ENCODE measurements at places on chromosomes 16 and 17. TPM values are rescaled to one million over a fixed set of nuclear protein-coding genes. Genes with fewer than 3 reads are reported as not detected.

DNA sequence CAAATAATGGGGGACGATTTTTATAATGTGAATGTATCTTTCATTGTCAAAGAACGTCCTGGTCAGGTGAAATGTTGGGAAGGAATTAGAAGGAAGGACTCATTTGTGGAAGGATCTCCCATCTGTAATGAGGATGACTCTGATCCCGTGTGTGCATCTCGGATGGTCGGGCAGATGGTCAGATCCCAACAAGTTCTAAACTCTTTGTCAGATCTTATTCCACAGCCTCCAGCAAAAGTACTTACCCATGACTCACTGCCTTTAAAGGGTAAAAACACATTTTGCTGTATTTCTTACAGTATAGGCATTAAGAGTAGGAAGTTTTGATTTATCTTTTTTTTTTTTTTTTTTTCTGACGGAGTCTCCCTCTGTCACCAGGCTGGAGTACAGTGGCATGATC lies 539 bp upstream of the KRTAP4-8 start:
- no peak for DNase-seq

DNA sequence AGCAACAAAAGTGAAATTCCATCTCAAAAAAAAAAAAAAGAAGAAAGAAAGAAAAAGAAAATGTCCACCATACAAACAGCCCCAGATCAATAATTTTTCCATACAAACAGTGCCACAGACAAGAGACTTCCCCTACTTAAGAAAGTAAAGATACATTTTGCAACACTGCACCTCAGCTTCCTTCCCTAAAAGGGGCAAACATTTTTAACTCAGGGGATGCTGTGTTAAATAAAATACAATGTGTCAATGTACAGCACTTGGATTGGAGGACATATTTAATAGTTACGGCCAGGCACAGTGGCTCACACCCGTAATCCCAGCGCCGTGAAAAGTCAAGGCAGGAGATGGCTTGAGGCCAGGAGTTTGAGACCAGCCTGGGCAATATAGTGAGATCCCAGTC lies 22.3 kb downstream of the MYH11 start:
- no peak for DNase-seq

GRCh38 chr16:48632137-48632774 lies 22.3 kb upstream of the N4BP1 start:
- DNase-seq, result no peak

The GRIN2C gene
- polyA plus RNA-seq, result 0.67 TPM

The CDH11 gene
- polyA plus RNA-seq, result 48.7 TPM

The CD79B gene
- polyA plus RNA-seq, result 2.8 TPM

All from muscle of back (tissue), 13 donors.